Effector CD4-positive, alpha-beta T cell (primary cell): ENCODE measurements at places on chromosomes 2 and 18.

- no peak for DNase-seq
These were observed 79.5 kb downstream of the EVA1A start for GRCh38 chr2:75480971-75481836.

- no peak for DNase-seq
These were observed 21.6 kb upstream of the AGFG1 start for GRCh38 chr2:227450311-227450841.

- DNase-seq = no peak
These were observed 16.0 kb downstream of the EPG5 start for GRCh38 chr18:45951016-45951714.

- no peak for DNase-seq
These were observed 29.3 kb downstream of the HS1BP3 start for GRCh38 chr2:20621366-20622295.

DNA sequence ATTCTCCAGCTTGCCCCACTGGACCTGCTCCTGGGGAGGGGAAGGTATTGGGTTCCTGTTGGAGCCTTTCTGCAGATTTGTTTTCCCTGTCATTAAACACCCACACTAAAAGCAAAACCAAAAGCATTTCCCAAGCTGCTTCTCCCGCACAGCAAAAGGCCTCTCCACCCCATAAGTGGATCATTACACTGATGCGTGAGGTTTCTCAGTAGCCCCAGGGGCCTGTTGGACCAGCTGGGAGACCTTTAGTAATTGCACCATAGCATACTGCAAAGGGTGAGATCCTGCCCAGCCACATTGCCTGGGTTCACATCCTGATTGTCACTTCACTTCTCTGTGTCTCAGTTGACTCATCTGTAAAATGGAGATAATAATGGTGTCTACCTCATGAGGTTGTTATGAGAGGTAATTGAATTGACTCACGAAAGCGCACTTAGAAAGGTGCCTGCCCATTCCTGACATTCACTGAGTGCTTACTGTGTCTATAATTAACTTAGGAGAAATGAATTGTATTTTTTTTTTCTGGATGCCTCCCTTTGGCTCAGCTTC is 43.9 kb downstream of the TOGARAM2 start:
- no peak for DNase-seq

- no peak for DNase-seq
These were observed 1.1 kb upstream of the TXNDC2 start for GRCh38 chr18:9884532-9885140.

DNA sequence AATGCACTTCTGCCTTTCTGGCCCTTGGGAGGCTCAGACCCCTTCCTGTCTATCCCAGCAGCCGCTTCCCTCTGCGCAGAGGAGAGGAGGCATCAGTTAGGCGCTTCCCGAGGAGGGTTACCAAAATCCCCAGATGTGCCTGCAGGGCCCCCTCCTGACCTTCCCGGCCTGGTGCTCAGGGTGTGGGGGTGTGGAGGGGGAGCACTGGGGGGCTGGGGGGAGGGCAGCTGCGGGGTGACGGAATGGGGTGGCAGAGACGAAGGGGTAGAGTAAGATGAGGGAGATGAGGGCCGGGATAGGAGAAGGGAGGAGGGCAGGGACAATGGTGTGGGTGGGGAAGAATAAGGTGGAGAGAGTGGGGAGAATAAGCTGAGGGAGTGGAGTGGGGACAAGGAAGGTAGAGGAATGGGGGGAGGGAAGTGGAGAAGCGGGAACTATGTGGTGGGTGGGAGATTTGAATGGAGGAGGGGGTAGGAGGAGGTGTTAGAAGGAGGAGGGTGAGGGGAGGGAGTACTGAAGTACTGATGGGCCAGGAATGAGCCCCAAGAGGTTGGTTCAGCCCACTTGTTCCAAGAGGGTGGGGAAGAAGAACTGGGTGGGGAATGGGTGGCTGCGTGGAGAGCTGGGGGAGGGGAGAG is 6.5 kb upstream of the ZAP70 start:
- no peak for DNase-seq

DNA sequence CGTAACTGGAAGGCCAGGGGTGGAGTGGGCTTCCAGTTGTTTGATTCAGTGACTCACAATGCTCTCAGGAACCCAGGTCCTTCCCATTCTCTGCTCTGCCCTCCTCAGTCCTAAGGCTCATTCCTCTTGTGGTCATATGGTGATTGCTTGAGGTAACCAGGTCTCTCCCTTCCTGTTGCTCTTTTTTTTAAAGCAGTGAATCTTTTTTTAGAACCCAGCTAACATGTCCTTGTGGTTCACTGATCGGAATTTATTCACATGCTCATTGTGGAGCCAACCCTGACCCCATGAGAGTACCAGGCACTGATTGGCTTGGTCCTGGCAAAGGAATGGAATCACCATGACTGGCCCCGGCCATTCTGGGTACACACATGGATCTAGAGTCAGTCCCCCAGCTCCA is 7.4 kb downstream of the THNSL2 start:
- no peak for DNase-seq

DNA sequence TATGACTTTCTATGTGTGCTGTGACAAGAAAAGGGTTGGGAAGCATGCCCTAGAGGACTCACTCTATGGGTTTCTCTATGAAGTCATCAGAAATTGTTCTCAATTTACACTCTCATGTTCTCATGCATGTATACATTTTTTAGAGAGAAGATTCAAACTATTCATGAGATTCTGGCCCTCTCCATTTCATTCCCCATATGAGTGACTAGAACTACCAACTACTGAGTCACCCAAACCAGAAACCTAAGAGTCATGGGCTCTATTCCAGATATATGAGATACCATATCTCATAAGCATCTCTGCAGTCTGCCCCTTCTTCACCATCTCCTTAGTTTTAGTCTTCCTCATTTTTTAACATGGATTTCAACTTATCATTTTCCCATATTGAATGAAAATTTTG is 87.7 kb downstream of the EXOC6B start:
- no peak for DNase-seq
